ENCODE measurements at places on chromosomes 3 and 15.

DNA sequence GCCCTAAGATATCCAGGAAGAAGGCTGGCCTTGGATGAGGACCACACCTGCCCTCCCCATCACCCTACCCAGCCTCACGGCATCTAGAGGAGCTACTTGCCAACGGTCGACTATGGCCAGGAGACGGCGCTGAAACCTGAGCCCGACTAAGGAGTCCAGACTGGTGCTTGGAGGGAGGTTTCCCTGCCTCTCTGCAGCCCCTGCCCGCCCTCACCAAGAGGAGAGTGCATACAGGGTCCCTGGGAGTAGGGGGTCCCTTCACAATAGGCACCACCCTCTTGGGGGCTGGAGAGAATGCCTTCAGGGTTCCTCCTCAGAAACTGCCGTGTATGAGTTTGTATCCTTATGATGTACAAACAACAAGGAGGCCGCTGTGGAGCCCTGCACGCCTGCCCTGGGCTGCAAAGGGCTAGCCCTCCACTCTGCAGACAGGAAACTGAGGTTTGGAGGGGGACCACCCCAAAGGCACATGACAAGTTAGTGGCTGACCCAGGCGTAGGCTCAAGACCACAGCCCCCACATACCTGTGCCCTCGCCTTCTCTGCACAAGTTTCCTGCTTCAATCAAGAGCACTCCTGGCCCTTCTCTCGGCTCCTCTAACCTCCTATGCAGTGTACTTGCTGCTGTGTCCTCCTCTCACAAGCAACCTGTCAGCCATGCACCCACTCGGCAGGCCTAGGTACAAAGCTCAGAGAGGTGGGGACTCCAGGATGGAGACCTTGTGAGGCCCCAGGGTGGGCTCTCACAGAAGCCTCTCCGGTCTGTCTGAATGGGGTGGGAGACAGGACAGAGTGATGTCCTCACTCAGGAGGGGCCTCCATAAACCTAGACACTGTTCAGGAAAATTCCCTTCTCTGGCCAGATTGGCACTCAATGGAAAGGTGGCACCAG is 7.4 kb downstream of the KLF15 start:
- no peak for DNase-seq

DNA sequence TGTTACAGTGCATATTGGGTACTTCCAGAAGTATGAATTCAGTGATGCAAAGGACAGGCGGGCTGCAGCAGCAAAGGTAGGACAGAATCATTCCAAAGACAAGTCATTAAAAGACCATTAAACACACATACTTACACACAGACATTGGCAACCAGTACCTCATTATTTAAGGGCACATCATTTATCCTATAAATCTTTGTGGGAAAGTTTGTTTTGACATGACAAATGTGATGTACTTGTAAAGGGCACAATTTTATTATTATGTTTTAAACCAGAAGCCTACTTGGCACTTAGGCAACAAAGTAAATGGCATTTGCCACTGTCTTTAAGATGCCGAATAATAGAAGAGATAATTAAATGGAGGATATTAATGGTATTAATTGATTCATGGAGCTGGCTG is 22.7 kb downstream of the ARIH1 start:
- DNase-seq, result no peak

GRCh38 chr3:37601832-37602231 is 259.8 kb upstream of the CTDSPL start:
- no peak for DNase-seq

DNA sequence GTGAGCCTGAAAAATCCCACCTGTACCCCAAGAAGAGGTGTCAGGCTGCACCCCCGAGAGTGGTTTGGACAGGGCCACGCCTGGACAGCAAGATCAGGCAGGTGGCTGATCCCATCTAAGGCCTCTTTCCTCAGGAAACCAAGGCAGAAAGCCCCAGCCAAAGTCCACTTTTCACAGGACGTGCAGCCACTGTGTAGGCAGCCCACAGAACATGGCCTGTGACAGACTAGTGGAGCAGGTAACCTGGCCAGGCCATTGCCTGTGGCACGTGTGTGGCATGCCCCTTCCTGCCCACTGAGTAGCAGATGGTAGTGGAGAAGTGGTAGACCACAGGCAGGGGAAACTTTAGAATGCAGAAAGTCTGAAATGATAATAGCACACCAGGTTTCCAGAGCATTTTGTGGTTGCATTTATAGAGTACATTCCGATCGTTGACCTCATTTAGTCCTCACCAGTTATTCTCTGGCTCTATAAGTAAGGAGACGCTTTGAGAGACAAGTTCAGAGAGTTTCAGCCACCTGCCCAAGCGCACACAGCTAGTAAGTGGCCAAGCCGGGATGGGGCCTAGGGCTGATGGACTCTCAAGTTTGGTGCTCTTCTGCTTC is 68.7 kb downstream of the AAGAB start:
- DNase-seq, result no peak

- DNase-seq, result no peak
Observed at GRCh38 chr3:66473181-66473580, 27.6 kb downstream of the LRIG1 start.

DNA sequence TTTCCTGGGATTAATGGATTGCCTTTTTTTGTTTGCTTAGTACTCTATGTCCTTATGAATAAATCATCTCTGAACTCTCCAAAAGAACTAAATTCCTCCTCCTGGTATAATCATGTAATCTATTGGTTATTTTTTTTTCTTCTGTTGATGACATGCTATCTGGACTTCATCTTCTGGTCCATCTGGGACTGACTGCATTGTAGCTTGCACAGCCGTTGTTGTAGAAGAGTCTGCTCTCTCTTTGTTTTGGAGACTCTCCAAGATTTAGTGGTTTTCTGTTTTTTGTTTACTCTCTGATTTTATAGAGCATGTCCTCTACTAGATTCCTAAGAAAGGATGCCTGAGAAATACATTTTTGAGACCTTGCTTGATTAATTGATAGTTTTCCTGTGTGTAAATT is 19.1 kb downstream of the IREB2 start:
- peak; percentile 48 for DNase-seq

DNA sequence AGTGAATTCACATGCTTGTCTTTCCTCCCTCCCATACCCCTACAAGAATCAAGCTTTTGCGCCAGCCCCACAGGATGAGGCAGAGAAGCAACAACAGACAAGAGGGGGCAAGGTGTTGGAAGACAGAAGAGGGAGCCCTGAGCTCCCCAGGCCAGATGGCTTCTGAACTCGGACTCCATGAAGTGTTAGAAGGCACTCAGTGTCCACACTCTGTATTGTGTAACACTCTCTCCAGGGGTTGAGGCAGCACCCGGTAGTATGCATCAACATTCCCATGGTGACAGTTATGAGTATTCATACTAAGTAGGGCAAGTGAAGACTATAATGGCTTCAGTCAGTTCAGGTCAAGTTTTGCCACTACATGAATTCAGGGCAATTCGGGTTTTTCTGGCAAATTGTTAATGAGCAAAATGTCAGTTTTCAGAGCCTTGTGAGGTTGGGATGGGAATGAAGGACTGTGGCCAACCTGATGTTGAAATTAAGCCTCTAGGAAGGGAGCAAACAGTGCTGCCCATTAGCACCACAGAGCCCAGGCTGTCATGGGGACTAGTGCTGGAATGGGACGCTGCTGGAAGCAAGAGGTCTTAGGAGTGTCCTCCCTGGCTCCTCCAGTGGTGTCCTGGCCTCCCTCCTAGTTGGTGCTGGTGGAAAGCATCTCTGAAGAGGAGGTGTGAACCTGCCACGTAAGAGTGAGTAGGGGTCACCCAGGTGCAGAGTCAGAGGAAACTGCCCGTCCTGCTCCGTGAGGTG is 79.4 kb downstream of the KLF15 start:
- no peak for DNase-seq
